Substantia nigra (tissue), 51 donors: ENCODE measurements at places on chromosomes 3 and 15.
A peak's percentile ranks its signal among the peaks of the same experiment; 100 is the strongest.

DNA sequence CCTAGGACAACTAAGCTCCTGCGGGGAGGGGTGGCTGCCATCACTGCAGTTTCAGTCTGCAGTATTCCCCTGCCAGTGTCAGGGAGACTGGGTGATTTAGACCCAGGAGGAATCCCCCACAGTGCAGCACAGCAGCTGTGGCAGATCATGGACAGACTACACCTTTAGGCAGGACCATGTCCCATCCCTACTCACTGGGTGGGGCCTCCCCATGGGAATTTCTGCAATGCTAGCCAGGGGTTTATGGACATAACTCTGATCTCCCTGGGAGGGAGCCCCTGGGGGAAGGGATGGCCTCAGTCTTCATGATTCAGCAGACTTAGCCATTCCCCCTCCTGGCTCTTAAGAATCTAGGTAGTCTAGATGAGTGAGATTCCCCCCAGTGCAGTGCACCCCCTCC is 130.1 kb upstream of the STAC start:
- DNase-seq, result no peak

- DNase-seq, result no peak
Observed at GRCh38 chr15:74978503-74978902, 16.9 kb upstream of the SCAMP5 start.

DNA sequence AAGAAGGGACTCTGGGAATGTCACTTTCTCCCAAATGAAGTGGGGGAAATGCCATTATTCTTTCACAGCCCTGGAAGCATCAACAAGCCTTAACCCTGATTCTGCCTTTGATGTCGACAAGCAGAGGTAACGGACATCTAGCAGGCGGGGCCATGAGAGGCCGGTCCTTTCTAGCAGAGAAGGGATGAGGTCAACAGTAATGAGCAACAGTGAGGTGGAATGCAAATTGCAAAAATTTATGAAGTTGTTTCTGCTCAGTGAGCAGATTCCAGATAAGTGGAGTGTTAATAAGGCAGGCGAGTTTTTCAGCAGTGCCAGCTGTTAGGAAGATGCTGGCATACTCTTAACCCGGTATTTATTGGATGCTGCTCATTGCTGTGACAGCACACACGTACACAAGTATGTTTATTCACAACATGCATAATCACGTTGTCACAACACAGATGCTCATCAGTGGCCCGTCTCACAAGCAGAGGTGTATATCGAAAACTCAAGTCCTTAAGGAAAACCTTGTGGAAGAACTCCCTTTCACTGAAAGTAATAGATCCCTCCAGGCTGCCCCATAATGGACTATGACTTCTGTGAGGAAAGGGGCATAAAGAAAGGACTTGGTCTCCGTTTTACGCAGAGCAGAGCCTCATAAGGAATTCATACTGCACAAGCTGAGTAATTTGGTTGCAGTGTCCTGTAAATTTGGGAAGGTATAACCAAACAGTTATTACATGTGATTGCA is 329.0 kb downstream of the IGSF11 start:
- no peak for DNase-seq

DNA sequence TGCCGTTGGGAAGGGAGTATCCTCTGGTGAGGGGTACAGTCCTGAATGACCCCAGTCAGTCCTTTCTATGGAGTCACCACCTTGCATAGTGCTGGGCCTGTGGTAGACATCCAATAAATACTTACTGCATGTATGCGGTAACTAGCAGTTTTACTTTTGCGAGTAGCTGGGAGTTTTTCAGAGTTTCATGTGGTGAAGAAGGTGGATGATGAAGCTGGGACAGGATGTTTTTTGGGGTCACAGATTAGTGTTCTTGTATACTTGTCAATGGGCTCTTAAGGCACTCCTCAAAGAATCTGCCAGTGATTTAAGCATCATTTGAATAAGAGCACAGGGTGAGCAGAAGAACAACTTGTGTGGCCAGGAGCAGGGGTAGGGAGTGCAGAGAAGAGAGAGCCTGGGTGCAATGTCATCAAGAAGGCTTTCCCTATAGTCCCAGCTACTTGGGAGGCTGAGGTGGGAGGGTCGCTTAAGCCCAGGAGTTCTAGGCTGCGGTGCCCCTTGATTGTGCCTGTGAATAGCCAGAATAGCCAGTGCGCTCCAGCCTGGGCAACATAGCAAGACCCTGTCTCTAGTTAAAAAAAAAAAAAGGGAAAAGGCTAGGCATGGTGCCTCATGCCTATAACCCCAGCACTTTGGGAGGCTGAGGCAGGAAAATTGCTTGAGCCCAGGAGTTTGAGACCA is 22.1 kb downstream of the PPCDC start:
- no peak for DNase-seq

DNA sequence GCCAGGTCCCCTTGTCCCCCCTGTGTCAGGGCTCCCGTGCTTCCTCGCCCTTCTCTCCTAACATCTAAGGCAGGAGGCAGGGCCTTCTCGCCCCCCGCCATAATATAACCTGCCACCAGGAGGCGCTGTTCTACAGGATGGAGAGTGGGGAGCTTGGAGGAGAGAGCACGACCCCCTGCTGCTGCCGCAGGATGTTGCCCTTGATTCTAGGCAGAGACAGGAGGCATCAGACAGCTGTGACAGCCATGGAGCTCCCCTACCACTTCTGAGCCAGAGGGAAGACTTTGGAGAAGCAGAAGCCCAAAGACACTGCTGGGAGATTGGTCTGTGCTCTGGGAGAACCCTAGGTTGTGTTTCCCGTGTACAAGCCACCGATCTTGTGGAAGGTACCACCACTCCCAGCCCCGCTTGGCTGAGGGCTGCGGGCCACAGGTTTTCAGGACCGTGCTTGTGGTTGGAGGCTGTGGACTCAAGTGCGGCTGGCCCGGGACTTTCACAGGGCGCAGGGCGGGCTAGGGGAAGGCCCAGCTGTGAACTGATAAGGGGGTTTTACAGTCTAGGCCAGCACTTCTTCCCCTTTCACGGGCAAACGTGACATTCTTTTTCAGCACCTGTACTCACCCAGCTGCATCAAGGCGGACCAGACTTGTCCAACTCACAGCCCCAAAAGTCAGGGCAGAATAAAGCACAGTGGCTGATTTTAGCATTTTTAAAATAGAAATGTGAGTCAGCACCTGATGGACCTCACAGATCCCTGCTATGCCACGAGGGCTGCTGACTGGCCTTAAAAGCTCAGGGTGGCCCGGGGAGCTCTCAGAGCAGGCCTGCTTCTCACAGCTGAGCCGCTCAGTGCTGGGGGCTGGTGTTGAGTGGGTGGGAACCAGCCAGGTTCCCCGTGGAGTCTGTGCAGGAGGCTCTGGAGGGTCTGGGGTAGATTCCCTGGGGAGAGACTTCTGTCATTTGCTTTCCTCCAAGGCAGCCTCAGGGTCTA is 2.6 kb upstream of the TIGIT start:
- peak; percentile 47 for DNase-seq

DNA sequence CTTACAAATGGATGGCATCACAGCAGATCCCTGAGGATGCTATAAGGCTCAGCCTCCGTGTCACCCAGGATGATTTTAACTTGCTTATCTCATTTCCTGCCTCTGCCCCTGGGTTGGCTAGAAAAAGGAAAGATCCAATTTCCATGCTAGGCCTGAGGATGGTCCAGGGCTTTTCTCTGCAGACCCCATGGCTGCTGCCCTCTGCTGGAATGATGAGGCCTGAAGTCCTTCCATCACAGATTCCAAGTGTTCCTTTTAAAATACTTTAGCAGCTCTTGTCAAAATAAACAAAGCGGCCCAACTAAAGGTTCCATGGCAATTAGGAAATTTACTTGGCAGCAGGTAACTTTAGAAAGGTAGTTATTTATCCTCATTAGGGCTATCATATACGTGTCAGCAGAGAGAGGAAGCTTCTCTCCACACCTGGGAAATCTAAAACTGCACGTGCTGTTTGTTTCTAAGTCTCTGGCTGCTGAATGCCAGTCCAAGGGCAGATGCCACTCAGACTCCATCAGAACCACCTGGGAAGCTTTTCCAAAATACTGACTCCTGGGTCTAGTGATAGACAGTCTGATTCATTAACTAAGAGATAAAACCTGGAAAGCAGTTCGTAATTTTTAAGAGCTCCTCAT is 401.9 kb upstream of the IL12A start:
- peak; percentile 31 for DNase-seq

DNA sequence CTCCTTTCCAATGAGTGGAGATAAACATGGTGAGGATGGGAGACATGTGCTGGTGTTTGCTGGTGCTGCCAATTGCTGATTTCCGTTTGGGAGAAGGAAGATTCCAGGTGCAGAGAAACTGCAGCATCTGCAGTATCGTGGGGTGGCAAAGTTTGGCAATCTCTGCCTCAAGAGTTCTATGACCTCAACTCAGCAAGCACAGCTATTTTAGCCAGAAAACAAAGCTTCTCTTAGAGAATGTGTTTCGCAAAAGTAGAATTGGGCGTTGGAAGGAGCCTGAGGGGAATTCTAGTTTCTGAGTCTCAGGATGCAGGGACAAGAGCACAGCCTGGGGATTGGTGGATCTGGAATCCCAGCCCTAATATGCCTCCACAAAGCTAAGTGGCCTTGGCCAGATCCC is 18.2 kb upstream of the SHC4 start:
- DNase-seq, result no peak

DNA sequence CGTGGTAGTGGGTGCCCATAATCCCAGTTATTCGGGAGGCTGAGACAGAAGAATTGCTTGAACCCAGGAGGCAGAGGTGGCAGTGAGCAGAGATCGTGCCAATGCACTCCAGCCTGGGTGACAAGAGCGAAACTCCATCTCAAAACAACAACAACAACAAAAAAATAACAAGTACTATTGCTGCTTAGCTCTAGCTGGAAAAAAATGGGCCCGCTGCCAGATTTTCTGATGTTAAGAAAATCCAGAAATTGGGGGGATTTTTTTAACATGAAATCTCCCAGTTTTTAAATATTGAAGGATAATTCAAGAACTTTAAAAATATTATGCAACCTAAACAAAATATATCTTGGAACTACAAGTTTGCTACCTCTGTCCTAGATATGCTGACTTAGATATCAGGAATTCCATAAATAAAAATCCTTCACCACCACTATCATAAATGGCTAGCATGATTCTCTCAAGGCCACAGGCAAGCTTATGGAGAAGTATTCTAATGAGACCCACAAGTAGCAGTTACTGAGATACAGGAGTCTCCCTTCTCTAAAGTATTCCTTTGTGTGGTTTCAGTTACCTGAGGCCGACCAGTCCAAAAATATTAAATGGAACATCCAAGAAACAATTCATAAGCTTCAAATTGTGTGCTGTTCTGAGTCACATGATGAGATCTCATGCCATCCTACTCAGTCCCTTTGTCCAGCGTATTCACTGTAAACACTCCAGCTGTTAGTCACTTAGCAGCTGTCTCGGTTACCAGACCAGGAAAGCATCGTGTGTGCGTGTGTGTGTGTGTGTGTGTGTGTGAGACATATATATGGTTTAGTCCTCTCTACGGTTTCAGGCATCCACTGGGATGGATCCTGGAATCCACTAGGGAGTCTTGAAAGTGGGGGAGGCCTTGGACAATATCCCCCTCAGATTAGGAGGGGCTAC is 277.2 kb downstream of the TBL1XR1 start:
- no peak for DNase-seq

DNA sequence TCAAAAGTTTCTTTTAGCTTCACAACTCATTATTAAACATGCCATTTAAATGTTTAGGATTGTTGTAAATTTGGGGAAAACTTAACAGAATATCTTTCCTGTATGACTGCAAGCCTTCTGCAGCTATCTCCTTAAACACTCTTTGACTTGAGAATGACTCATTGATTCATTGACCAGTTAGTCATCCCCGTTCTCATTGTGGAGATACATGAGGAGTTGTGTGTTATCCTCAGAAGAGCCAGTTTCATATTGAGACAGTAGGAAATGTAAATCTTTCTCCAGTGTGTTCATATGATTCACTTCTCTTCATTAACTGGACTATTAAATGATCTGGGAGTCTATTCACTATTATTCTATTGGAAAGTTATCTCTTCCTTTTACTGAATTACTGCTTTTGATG is 83.0 kb downstream of the CRYGS start:
- DNase-seq, result no peak

DNA sequence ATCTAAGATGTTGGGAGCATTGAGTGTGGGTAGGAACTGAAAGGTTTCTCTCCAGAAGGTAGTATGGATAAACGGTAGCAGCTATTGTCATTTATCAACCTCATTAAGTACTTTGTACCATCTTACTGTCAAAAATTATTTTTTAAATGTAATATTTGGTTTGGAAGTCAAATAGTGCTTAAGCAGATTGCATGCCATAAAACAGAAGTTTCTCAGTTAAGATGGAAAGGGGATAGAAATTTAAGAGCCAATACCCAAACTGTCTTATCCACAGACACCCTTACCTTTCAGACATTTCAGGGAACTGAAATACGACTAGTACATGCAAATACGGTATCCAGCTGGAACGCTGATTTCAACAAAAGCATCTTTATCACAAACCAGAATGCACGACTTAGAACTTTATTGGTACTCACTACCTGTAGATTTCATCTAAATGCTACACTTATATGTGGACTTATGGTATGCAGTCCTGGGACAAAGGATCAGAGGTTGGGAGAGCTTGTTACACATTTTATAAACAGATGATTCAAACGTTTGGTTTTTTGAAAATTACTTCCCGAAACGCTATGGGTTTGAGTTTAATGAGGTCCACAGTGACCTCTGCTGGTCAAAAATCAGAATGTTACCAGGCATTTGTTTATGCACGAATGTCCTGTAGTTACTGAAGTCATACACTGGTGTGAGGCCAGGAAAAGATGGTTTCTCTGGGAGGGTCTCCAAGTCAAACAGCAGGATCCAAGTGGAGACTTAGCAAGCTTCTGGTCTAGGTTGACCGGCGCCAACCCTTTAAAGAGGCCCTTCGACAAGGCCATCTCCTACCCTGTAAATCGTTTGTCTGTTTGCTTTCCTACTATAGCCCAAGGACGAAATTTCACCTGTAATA is 45.7 kb upstream of the DUT start:
- no peak for DNase-seq

- DNase-seq, result no peak
Observed at GRCh38 chr3:197139586-197139985, 110.0 kb upstream of the MELTF start.

DNA sequence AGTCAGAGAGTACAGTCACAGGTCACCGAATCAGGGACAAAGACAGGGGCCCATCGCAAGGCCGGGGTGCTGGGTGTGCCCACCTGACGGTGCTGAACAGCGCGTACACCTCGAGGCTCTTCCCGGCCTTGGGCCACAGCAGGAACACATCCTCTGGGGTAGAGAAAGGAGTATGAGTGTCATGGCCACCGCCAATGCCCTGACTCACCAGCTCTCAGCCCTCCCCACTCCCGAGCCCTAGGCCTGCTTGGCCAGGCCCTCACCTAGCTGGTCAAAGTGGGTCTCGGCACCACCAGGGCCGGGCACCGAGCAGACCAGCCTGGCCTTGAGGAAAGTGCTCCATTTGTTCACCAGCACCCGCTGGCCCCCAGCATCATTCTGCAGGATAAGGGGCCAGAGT is 4.2 kb downstream of the SEMA3G start:
- no peak for DNase-seq
